ENCODE measurements at places on chromosomes 13 and 19.

- no peak for DNase-seq
These were observed 989.7 kb downstream of the EFNB2 start for GRCh38 chr13:105545811-105546210.

GRCh38 chr13:85728811-85729210, 70.4 kb downstream of the SLITRK6 start:
- no peak for DNase-seq

DNA sequence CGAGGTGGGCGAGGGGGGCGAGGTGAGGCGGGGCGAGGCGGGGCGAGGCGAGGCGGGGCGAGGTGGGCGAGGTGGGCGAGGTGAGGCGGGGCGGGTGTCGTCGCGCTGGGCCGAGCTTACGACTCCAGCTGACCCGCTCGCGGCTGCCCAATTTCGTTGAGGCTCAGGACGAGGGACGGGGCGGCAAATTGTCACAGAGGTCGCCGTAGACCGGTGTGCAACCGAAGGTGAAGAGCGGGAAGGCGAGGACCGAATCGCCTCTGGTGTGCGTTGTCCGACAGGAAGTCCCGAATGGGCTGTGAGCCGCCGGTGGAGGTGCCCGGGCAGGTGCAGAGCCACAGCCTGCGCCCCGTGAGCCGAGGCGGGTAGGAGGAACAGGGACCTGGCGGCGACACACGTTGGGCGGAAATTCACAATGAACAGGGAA, at the start of gene LACC1:
Gene LACC1 (plus strand): TSS at position 150 of the 427 bp plus-strand sequence. CDS start 1,082 bp downstream, outside the sequence.
- no peak for DNase-seq

DNA sequence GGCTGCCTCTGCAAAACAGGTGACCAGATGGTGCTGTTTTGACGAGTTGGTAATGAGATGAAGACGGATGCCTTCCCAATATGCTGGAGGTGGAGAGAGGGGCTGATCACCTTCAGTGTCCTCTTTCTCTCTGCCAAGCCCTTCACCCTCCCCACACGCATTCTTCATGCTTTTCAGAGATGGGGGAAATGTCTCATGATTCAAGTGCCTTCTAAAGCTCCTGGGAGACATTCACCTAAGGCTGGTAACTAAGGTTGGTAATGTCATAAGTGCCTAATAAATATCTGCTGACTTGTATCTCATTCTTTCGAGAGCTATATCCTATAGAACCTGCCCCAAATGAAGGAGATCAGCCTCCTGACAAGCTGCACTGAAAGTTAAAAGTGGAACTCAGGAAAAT, 86.2 kb upstream of the MBNL2 start:
- DNase-seq, result no peak

DNA sequence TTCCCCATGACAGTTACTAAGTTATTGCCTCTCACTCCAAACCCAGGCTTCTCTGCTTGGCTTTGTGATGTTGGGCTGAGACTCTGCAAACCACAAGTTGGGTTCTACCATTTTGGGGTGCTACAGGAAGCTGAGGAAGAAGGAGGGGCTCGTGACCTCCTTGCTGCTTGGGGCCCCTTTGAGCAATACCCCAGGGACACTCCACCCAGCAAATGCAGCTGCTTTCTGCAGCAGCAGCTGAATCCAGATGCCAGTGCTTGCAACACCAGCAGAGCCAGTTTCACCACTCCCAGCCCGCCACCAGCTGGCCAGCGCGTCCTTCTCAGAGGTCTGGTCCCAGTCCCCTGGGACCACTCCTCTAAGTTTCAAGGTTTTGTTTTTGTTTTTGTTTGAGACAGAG, 22.0 kb upstream of the UBAC2 start:
- DNase-seq, result no peak
